ENCODE measurements at places on chromosomes 11 and 22.

DNA sequence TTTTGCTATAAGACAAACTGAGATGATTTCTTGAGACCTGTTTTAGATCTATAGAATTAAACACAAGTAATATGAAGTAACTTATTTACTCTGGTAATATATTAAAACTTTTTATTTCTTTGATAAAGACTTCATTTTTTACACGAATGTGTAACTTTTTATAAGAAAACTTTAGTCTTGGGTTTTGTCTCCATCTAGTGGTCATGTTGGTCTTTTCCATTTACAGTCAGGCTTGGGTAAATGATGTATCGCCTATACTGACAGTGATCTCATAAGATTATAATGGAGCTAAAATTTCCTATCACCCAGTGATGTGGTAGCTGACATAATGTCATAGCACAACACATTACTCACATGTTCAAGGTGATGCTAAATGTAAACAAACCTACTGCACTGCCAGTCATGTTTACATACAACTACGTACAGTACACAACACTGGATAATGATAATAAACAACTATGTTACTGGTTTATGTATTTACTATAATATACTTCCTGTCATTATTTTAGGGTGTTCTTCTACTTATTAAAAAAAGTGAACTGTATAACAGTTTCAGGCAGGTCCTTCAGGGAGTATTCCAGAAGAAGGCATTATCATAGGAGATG lies 7.5 kb upstream of the C11orf97 start:
- peak; percentile 14 for DNase-seq

GRCh38 chr11:120128392-120129119 lies 9.4 kb downstream of the TRIM29 start:
- no peak for DNase-seq

GRCh38 chr11:130473056-130473794 lies 24.8 kb downstream of the ADAMTS15 start:
- DNase-seq, result no peak

- DNase-seq, result no peak
These were observed 7.2 kb downstream of the ADAMTS15 start for GRCh38 chr11:130455483-130456127.

DNA sequence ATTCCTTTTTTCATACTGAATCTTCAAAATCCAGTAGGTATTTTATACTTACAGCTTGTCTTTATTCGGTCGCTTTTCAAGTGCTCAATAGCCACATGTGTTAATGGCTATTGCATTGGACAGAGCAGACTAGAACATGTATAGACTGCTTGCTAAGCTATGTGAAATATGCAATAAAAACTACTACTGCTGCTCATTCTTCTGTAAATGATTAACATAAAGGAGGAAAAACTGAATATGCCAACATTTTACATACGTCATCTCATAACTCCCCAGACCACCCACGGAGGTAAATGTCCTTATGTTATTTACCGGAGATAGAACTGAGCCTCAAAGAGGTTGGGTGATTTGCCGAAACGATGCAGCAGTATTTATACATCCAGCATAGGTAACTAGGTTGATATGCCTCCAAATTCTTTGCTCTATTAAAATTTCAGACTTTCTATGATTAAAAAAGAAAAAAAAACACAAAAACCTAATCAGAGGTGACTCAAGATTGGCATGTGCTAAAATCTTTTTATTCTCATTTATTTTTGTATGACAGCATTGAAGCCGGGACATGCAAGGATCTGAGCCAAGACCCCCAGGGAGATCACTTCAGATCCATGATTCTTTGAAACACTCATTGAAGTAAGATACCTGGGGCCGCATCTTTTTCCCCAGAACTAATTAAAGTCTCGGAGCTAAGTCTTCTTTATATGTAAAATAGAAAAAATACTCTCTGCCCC lies 78.5 kb upstream of the OR5AK2 start:
- no peak for DNase-seq

DNA sequence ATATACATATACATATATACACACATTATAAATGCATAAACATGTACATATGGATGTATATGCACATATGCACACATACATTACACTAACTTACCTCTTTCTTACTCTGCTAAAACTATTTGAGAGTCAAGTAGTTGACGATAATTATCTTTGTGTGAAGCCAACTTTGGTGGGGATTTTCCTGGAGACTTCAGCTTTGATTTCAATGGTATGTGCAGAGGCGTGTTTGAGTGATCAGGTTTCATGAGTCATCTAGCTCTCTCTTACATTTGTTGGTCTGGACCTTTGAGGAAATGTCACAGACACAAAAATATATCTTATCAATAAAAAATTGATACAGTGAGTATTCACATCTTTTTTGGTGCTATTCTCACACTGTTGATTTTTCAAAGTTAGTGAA lies 769.1 kb upstream of the LUZP2 start:
- no peak for DNase-seq

- DNase-seq, result no peak
These were observed 29.4 kb downstream of the AMBRA1 start for GRCh38 chr11:46564459-46564858.

GRCh38 chr11:21634956-21635355 lies 557.9 kb upstream of the ANO5 start:
- DNase-seq, result no peak

DNA sequence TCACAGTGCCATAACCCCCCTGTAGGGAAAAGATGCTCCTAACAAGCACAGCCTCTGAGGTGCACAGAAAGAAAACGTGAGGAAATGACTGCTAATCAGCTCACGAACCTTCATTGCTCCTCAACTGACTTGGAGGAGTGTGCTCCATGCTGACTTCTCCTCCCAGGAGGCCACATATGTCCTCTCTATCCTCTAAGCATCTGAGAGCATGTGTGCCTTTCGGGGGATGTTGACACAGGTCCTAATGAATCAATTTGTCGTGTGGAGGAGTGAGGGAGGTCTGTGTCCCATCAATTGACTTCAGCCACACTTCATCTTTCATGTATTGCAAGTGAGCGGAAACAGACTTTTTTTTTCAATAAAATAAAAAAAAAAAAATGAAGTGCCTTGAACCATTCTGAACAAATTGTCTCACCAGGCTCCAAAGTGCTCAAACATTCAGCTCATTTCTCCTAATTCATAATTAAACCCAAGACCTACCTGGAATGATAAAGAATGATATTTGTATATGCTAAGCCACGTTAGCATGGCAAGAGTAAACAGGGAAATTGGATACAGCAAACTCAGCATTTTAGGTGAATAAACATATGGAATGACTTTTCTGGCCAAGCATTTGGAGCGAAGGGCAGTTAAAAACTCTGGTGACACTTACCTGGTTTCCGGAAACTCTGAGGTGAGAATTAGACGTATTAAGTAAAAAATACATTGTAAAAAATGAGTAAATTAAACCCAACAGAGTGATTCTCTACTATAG lies 317.6 kb upstream of the FAT3 start:
- no peak for DNase-seq

GRCh38 chr22:44399906-44400762 lies 87.4 kb upstream of the SHISAL1 start:
- no peak for DNase-seq

- DNase-seq, result no peak
These were observed 13.5 kb downstream of the KIAA1671 start for GRCh38 chr22:24965822-24966626.

DNA sequence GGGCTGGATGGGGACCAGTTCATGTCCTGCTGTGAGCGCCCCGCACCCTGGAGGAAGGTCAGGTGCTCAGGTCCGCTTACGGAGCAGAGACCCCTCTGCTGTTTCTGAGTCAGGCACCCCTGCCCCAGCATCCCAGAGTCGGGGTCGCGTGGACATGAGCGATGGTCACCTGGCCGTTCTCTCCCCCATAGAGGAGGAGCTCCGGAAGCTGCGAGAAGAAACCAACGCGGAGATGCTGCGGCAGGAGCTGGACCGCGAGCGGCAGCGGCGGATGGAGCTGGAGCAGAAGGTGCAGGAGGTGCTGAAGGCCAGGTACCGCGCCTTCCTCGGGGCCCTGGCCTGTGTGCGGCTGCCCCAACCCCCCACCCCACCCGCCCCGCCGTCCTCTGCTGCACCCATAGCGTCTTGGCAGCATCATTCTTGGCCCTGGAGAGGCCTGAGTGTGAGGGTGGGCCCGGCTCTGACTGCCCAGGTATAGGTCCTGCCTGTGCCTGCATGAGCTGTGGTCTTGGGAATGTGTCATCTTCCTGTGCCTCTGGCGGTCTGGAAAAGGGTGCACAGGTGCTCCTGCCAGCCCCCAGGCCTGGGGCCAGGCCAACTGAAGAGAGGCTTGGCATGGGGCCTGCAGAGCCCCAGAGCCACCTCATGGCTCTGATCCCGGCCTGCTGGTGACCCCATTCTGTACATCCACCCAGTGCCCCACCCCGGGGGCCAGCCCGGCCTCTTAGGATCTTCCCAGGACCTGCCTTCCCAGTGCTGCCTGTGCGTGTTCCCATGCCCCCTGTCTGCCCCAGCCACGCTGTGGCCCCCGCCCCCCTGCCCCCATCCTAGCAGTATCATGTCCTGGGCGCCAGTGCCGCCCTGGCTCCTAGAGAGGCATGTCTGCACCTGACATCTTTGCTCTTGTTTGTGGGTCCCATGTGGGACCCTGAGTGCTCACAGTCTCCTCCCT lies 38.1 kb downstream of the GRAMD4 start:
- no peak for DNase-seq

DNA sequence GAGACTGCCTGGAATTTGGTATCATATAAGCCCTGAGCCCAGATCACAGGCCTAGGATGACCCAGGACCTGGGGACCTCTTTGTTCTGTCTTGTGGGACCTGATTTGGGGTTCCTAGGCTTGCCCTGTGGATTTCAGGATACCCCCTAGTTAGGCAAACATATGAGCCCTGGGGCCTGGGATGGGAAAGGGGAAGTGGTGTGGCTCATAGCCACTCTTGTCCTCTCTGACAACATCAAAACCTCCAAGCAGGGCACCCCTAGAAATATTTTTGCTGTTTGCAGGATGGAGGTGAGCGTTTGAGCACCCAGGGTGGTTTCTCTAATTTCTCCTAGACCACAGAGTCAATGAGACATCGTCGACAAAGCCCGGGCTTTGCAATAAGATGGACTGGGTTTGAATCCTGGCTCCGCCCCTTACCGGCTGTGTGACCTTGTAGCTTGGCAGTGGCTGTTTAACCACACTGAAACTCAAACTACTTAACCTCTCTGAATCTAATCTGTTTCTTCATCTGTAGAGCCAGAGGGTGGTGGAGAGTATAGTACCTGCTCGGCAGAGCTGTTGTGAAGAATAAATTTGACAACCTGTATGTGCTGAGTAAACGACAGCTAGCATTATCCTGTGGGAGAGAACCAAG lies 5.3 kb upstream of the LRRC10B start:
- DNase-seq, result no peak

DNA sequence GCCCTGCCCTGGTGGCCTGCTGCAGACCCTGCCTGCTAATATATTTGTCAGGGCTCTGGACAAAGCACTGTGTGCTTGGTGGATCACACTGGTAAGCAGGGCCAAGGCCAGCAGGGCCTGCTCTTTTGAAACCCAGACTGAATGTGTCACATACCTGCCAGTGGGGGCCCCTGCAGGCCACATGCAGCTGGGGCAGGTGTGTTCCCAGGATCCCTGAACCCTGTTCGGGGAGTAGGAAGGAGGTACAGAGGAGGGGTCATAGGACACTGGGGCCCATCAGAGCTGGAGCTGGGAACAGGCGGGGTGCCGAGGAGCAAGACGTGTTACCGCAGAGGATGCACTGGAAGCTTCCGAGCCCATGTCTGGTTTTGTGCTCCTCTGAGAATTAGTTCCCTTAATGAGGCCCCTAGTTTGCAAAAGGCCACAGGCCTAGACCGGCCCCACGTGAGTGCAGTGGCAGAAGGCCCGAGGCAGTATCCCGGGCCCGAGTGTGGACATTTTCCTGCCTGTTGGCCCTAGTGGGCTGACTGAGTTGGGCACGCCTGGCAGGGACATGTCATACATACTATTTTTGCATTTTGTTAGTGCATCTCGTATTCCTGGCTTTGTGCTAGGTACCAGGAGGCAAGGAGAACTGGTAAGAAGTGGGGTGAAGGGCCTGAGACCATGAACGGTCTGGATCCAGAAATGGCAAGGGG lies 11.2 kb upstream of the ACR start:
- no peak for DNase-seq

GRCh38 chr22:39021552-39022250 lies 774 bp downstream of the APOBEC3D start:
- no peak for DNase-seq

DNA sequence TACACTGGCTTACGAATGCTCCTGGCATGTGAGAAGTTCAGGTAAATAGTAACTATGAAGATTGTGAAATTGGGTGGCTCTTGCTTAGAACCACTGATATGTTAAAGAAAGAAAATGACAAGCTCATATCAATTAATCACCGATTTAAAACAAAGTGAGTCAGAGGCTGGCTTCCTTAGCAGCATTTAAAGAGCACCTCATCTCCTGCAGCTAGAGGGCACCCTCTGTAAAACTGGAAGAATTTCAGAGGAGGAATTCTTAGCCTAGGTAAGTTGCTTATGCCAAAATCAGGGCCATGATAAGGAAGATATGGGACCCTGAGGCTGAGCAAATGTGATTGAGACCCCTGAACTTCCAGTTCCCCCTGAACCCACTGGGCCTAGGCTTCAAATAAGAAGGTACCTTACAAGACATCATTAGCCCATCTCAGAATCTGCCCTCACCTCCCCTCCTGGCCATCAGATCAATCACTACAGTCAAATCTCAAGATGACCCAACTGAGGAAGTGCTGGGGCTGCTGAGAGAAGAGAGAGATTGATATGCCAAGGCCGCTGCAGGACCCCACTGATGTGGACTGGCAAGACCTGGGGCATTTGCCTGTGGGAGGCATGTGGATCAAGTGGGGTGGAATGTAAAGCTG lies 8.6 kb upstream of the CD3E start:
- no peak for DNase-seq

Measured in NCI-H748 treated with DMSO at 0.1 percent for 48 hours (cell line).